ENCODE measurements at places on chromosomes 13 and 19.
A peak's percentile ranks its signal among the peaks of the same experiment; 100 is the strongest.

DNA sequence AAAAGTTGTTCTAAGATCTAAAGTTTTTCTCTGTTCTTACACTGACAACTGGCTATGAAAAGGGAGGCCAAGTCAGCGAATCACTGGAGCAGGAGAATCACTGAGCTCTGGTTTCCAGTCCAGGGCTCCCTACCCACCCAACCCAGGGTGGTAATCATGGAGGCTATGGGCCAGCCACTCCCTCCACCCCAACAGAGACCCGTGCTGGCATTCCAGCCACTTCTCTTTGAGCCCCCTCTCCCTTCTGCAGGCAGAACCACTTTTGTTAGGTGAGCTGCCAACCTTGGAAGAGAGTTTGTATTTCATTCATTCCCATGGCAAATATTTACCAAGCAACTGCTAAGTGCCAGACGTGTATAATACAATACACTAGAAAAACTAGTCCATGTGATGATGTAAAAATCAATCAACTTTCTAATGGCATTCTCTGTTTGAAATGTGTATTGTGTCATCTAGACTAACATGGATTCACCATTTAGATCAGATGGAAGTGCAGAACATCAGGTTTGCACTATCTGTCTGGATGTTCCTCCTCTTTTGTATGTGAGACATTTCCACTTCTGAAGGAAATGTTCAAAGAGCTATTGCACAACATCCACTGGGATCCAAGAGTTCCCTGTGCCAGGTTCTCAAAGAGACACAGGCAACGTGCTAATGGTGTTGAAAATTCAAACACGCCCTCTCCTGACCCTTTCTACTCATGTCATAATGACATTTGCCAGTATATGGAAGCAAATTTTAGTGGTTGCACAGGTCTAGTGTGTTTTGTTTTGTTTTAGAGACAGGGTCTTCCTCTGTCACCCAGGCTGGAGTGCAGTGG lies 5.3 kb downstream of the MLNR start:
- no peak for DNase-seq

DNA sequence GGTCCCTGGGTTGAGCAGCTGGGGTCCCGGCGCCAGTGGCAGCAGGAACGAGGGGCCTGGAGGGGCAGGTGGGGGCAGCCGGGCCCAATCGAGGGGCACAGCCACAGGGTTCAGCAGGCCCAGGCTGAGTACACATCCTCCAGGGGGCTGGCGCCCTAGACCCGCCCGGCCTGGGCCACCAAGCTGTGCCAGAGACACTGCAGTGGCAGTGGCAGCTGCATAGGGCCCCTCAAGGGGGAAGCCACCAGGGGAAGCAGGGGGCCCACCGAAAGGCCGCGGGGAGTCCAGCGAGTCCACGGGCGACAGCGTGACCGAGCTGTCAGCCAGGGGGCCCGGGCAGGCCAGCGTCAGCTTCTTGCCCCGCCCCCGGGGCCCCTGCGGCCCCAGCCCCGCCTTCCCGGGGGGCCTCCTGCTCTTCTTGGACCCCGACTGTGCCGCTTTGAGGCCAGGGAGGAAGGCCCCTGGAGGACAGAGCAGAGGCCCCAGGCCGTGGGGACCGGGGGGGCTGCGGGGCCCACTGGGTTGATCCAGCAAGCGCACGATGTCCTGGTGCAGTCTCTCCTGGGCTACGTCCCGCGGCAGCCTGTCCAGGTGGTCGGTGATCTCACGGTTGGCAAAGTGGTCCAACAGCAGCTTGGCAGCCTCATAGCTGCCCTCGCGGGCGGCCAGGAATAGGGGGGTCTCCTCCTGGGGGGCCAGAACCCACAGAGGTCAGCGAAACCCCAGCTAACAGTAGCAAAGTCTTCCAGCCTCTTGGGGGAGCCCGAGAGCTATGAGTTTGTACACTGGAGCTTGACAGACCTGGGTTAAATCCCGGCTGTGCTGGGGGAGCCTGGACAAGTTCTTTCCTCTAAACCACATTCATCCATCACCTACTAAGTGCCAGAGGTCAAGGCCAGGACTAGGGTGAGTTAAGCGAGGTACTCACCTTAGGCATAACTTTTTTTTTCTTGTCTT lies 39.5 kb downstream of the NOTCH3 start:
- DNase-seq = no peak

DNA sequence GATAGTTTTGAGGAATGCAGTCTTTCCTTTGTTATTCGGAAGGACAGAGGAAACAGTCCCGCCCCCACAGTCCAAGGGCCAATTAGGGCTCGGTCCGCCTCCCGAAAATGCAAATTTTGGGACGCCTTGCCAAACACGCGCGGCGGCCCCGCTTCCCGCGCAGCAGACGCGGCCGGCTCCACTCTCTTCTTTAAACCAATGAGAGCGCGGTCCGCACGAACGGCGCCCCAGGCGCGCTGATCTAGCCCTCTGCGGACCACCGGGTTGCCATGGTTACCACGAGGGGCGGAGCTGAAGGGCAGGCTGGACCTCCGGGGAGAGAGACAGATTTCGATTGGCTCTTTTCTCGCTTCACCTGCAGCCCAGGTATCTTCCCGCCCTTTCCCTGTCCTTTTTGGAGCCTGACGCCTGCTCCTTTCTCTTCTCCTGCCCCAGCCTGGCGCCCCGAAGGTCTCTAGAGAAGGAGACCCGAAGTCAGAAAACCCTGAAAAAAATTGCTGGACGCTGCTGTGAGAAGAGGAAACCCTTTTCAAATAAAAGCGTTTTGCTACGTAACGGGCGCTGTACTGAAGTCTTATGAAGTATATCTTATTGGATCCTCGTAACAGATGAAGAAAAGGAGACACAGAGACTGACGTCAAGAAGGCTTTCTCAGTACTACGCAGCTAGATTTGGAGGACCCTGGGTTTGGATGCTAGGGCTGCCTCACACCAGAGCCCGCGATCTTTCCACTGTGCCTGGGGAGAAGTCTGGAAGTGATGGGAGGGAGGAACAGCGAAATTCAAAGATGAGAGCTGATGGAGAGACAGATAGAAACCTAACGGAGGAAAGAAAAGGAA lies 2.0 kb downstream of the PTH2 start:
- DNase-seq = no peak

GRCh38 chr13:73481886-73482445 lies 423.2 kb downstream of the KLF5 start:
- no peak for DNase-seq

- no peak for DNase-seq
Observed at GRCh38 chr19:45173816-45174215, 4.2 kb downstream of the TRAPPC6A start.

DNA sequence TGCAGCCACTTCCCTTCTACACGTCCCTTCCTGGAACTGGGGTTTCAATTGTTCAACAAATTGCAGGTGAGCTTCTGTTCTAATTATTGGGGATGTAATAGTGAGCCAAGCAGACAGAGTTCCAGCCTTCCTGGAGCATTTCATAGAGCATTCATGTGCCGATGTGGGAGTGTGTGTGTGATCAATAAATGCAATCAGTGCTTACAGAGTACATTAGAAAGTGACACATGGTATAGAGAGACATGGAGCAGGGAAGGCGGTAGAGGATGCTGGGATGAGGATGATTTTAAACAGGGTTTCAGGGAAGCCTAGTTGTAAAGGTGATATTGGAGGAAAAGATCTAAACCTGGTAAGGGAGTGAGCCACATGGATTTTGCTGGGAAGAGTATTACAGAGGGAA lies 21.7 kb upstream of the PCDH8 start:
- no peak for DNase-seq

GRCh38 chr19:28829762-28830161 lies 383.2 kb downstream of the UQCRFS1 start:
- no peak for DNase-seq

GRCh38 chr19:940591-941291 lies 14.9 kb downstream of the ARID3A start:
- DNase-seq = peak; percentile 60

DNA sequence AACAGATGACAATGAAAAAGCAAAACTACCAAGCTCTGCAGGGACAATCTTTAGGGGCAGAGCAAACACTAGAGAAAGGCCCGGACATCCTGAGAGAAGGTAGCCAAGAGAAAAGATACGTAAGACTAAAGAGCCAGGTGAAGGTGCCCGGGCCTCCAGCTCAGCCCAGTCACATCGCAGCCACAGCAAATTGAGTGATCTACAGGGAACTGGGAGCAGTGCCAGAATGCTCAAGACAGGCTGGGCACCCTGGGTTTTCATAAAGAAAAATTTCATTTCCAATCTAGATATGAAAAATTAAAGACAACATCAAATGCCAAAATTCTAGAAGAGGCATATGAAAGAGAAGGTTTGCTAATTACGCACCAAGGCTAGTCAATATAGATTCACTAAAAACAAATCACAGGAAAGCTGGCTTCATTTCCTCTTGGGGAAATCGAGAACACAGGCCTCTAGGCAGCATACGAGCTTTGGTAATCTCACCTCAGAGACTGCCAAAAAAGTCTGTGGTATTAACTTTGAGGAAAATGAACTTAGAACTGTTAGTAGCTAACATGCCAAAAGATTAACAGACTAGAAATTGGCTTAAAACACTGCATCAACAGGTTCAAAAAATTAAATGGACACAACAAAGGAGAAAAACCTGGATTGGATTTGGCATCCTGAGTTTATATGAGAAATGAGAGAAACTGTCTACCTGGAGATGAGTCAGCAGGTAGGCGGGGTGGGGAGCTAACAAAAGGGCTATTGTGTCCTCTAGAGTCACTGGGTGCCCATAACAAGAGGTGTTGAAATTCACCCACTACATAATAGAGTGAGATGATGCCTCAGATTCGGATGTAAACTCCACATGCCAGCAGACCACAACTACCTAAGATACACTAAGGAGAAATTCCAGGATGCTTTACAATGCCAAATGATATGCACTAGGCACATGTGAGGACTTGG lies 6.6 kb downstream of the ANKRD10 start:
- no peak for DNase-seq

- DNase-seq = no peak
Observed at GRCh38 chr19:18273561-18274218, 562 bp downstream of the IQCN start.

DNA sequence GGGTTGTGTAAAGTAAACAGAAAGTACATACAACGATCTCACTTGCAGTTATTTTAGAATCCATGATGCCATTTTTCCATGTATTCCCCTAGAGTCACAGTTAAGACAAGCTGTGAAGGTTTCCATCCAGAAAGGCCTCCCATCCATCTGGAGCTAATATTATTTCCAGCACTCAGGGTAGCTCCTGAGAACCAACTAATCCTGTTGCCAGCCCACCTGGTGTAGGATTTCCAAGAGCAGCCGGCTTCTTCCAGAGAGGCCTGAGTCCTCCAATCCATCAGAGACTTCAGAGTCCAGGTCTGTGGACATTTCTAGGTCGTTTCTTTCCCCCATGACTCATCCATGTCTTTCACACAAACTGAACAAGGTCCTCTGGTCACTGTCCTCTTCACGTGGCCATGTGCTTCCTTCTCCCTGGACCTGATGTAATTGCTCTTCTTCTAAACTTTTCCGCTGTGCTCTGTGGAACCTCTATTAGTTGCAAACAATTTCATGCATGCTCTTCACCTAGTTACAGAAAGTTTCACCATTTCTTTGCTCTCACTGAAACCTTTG lies 270.3 kb upstream of the TMTC4 start:
- no peak for DNase-seq

- no peak for DNase-seq
Observed at GRCh38 chr19:40633207-40633606, 32.0 kb downstream of the LTBP4 start.

DNA sequence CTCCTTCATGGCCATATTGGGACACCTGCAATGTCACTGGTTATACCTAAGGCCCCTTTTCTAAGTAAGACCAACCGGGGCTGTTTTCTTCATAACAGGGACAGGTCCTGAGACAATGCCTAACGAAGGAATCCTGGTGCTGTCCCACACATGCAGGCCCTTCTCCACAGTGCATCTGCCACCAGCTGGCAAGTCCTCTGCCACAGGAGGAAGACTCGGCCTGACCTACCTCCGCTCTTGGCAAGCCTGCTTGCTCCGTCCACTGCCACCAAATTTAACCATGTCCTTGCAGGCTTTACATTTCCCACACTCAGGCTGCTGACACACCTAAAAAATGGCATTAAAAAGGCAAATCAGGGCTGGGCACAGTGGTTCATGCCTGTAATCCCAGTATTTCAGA lies 31.8 kb upstream of the EIF3G start:
- no peak for DNase-seq

DNA sequence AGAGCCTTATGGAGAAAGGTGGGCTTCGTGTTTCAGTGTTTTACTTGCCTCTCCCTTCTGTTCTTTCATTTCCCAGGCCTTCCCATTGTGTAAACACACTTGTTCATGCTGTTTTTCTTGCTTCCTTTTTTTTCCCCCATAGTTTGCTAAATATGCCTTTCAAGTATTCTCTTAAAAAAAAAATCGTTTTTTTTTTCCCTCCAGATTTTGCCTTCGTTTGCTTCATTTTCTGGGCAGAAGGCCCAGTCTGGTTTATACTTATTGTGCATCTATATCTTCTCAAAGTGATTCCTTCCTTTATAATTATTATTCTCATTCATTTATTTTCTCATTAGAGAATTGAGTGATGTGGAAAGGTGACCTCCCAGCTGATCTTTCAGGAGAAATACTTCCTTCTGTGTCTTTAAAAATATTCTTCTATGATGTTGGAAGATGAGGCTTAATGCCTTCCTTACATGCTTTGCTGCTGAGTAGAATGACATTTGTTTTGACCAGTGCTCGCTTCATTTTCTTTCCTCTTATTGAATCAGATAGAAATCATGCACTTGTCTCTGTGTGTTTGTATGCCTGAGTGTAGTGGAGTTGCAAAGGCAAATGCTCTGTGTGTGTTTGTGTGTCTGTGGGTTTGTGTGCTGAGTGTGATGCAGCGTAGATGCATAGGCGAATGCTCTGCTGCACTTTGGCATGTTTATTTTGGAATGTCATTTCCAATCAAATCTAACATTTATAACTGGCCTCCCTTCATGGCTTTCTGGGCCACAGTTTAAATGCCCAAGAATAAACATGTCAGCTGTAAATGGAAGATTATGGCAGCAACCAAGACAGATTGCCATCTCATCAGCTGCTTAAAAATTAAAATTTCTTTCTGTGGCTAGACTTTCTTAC lies 591.4 kb downstream of the FGF9 start:
- no peak for DNase-seq

Data from stimulated activated CD8-positive, alpha-beta memory T cell treated with anti-CD3 and anti-CD28 coated beads, Interleukin-7, amount 100 ng/mL, for 1 hour (primary cell).